ENCODE measurements at places on chromosomes 7 and 10. TPM values are rescaled to one million over a fixed set of nuclear protein-coding genes. Genes with fewer than 3 reads are reported as not detected.

GRCh38 chr10:60717852-60718251 lies 60.4 kb upstream of the CDK1 start:
- no peak for DNase-seq

DNA sequence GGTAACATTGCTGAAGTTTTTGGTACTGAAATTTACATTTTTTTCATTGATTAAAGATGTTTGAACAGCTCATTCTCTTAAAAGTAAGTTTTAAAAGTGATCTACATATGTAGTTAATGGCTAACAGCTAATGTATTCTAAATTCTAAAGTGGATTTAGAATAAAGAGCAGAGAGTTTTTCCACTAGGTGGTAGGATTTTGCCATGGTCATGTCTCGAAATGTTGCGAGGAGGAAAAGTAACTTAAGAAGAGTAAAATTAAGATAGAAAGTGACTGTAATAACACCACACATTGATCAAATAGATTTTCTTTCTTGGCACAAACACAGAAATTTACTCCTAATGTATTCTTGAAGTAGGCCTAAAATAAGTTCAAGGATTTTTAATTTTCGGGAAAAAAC lies 19.8 kb downstream of the LSMEM1 start:
- no peak for DNase-seq

GRCh38 chr7:115276791-115277190 lies 354.9 kb downstream of the MDFIC start:
- DNase-seq, result no peak

GRCh38 chr10:131621784-131622624 lies 278.8 kb upstream of the PPP2R2D start:
- no peak for DNase-seq

DNA sequence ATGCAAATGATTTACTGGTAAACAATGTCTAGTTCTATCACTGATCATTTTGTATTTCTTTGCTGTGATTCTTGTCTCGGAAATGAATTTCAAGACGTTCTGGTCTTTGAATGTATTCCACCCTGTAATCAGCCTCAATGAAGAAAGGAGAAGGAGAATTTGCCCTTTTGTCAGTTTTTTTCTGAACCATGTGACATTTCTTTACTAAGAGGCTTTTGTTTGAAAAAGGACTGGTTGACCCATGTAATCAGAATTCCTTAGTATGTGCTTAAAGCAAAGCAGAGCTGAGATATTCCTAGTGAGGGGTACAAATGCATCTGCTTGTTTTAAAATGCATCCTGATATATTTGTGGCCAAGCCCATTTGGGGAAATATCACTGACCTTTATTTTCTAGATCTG lies 581.6 kb downstream of the ETV1 start:
- no peak for DNase-seq

GRCh38 chr7:124459101-124460055 lies 306.2 kb downstream of the GPR37 start:
- peak; percentile 22 for DNase-seq

GRCh38 chr7:46071076-46071475 lies 150.0 kb upstream of the IGFBP3 start:
- no peak for DNase-seq

DNA sequence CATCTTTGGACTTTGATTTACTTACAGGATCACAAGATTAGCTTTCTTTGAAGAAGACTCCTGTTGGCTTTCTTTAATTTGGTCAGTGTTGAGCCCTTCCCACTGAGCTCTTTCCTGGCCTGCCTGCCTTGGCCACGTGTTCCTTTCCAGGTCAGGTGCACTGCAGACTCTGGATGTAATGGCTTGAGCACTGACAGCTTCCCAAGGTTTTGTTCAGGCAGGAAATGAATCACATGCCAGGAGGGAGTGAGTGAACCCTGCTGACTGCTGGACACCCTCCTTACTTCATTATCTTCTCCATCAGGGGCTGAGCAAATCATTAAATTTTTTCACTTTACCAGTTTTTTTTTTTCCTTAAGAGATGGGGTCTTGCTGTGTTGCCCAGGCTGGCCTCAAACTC lies 29.8 kb downstream of the SNX10 start:
- no peak for DNase-seq

GRCh38 chr10:8331896-8332729 lies 277.6 kb downstream of the GATA3 start:
- DNase-seq, result peak; percentile 25

- no peak for DNase-seq
Observed at GRCh38 chr10:35040760-35041501, 49.2 kb downstream of the CUL2 start.

GRCh38 chr7:50690541-50691011 lies 92.1 kb downstream of the GRB10 start:
- DNase-seq, result no peak

The IL2RA gene
- 0.05 TPM for polyA plus RNA-seq

The PURB gene
- 31.4 TPM for polyA plus RNA-seq

The TCERG1L gene
- polyA plus RNA-seq, result 2.1 TPM

The CYP26C1 gene
- 0.10 TPM for polyA plus RNA-seq

The FAM20C gene
- polyA plus RNA-seq, result 68.9 TPM

The C7orf33 gene
- not detected for polyA plus RNA-seq

The TUBAL3 gene
- 0.23 TPM for polyA plus RNA-seq

The UPF2 gene
- 39.1 TPM for polyA plus RNA-seq

The CALCR gene
- 1.1 TPM for polyA plus RNA-seq

The SUPV3L1 gene
- polyA plus RNA-seq, result 36.1 TPM

Data from right renal pelvis (tissue), 4 donors.